Endothelial cell of umbilical vein (primary cell): ENCODE measurements at places on chromosomes 11 and 22. TPM values are rescaled to one million over a fixed set of nuclear protein-coding genes. Genes with fewer than 3 reads are reported as not detected.

PHETA2 gene
- 29.2 and 29.9 TPM in 2 replicates for polyA plus RNA-seq

CCDC34 gene
- 2.0 and 2.3 TPM in 2 replicates for polyA plus RNA-seq

GNAZ gene
- 0.44 and 0.45 TPM in 2 replicates for polyA plus RNA-seq

GLYATL1B gene
- not detected in 2 replicates for polyA plus RNA-seq

C11orf87 gene
- polyA plus RNA-seq: not detected in 2 replicates

AHNAK gene
- polyA plus RNA-seq: 25.1 and 35.2 TPM in 2 replicates

C11orf16 gene
- polyA plus RNA-seq: not detected in 2 replicates

EIF3M gene
- 135 and 229 TPM in 2 replicates for polyA plus RNA-seq

RAPSN gene
- polyA plus RNA-seq: 0.18 and 0.27 TPM in 2 replicates
